ENCODE measurements at places on chromosomes 7 and 10.

GRCh38 chr7:10210000-10210399 lies 763.7 kb upstream of the PHF14 start:
- no peak for DNase-seq

- DNase-seq: no peak
Observed at GRCh38 chr10:10054466-10054865, 963.2 kb upstream of the CELF2 start.

DNA sequence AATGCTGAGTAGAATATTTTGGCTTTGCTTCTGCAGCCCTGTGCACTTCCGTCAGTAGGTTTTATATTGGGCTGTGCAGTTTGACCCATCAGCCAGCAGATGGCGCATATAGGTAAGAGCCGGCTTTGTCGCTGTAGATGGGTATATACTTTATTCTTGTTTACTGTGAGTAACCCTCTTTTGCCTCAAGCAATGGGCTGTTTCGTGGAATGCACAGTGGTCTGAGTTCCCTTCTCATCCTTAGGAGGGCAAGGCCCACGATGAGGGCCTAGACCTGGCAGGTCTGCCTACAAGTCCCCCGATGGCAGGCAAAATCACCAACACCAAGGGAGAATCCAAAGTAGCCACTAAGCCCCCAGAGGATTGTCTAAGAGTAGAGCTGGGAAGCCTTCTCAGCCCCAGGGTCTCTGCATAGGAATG lies 1002.9 kb upstream of the KCND2 start:
- DNase-seq: peak; percentile 5

DNA sequence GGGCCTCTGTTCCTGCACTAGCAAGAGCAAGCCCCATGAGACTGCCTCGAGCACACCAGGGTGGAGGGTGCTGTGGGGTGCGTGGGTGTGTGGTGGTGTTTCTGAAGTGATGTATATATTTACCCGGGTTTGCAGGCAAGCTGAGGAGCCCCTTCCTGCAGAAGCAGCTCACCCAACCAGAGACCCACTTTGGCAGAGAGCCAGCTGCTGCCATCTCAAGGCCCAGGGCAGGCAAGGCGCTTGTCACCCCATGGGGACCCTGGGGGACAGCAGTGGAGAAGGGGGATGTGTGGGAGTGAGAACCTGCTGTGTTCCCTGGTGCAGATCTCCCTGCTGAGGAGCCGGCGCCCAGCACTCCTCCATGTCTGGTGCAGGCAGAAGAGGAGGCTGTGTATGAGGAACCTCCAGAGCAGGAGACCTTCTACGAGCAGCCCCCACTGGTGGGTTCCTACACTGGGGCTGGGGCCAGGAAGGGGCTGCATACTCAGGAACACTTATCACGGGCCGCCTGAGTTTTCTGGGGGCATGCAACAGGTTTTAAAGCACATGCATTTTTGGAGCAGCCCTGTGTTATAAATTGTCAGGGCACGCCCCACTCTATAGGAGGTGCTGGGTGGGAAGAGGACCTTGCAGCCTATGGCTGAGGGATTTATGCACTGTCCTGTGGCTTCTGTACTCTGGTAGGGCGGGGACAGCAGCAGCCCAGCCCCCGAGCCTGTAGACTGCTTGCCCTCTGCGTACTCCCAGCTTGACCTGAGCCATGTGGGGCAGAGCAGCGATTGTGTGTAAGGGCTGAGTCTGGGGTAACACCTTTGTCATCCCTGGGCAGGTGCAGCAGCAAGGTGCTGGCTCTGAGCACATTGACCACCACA lies 5.9 kb downstream of the PGAM2 start:
- DNase-seq: no peak

GRCh38 chr10:124077208-124077993 lies 16.0 kb downstream of the CHST15 start:
- no peak for DNase-seq

GRCh38 chr10:72649291-72649690 lies 23.4 kb upstream of the MICU1 start:
- no peak for DNase-seq

All from HTR-8/SVneo (cell line).